ENCODE measurements at places on chromosomes 5 and 9. TPM values are rescaled to one million over a fixed set of nuclear protein-coding genes. Genes with fewer than 3 reads are reported as not detected.
A peak's percentile ranks its signal among the peaks of the same experiment; 100 is the strongest.

GRCh38 chr5:127834554-127834953 is 131.4 kb downstream of the CCDC192 start:
- DNase-seq, result no peak

- no peak for DNase-seq
Measured at GRCh38 chr9:137048655-137049543, 2.9 kb upstream of the NPDC1 start.

GRCh38 chr9:135241381-135242048 is 154.0 kb downstream of the OLFM1 start:
- peak; percentile 42 for DNase-seq

GRCh38 chr9:479304-479970 is 264.8 kb downstream of the DOCK8 start:
- no peak for DNase-seq

- no peak for DNase-seq
Measured at GRCh38 chr5:95862671-95863382, 40.3 kb upstream of the GLRX start.

- no peak for DNase-seq
Measured at GRCh38 chr5:150618588-150619281, 21.7 kb upstream of the SYNPO start.

DNA sequence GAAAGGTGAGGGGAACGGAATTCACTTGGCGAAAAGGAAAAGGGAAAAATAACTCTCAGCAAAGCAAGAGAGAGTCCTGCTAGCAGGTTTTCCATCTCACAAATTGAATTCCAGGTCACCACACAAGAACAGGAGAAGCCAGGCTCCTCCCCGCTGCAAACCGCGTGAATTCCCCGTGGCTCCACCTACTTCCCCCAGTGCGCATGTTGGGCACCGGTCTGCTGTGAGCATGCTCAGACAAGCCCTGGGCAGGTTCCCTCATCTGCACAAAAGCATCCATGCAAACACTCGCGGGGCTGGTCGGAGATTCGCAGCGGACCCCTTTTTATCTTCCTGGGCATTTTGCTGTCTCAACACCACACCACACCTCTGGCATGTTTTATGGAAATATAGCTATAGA is 58.5 kb upstream of the S1PR3 start:
- no peak for DNase-seq

GRCh38 chr9:78677326-78677725 is 380.4 kb downstream of the PSAT1 start:
- DNase-seq, result no peak

DNA sequence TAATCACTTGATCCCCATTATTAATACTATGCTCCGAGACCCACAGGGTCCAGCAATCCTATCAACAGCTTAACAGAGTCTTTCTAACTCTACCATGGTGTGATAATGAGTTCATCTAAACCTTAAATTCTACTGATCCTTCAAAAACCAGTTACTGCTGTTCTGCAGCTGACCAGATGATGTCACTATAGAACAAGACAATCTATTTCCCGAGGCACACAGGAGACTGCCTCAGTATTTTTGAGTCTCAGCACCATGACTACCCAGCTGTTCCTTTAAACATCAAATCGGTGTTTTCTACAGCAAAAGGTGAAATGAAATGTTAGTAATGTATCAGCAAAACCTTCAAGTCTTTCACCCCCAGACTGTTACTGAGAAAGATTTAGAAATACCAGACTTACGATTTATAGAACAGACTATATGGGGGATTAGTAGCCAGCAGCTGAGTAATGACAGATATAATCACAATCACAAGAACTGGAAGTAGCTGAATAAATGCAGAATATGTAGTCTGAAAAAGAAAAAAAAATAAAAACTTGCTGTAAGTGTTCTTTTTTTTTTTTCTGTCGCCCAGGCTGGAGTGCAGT is 16.9 kb downstream of the DNAJC18 start:
- DNase-seq, result no peak

- no peak for DNase-seq
Measured at GRCh38 chr5:54304040-54304439, 6.3 kb downstream of the ARL15 start.

DNA sequence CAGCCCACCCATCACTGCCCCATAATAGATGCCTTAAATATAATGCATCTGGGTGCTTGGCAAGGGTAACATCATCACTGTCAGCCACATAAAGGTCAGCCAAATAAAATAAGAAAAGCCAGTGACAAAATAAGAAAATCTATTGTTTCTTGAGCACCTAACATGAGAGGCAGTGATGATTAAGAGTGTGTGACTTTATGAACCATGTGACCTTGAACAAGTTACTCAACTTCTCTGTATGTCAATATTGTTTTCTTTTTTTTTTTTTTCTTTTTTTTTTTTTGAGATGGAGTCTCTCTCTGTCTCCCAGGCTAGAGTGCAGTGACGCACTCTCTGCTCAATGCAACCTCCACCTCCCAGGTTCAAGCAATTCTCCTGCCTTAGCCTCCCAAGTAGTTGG is 98.7 kb downstream of the CDK5RAP2 start:
- DNase-seq, result no peak

TUSC1 gene
- total RNA-seq, result 15.9 TPM

DMGDH gene
- 8.9 TPM for total RNA-seq

POLR3G gene
- 9.4 TPM for total RNA-seq

All from dorsolateral prefrontal cortex (tissue), 122 donors.